ENCODE measurements at places on chromosomes 5 and 9. TPM values are rescaled to one million over a fixed set of nuclear protein-coding genes. Genes with fewer than 3 reads are reported as not detected.

AK3 gene
- 91.1 TPM for total RNA-seq

PTGR1 gene
- total RNA-seq: 46.3 TPM

TSLP gene
- total RNA-seq: 1.5 TPM

DNA sequence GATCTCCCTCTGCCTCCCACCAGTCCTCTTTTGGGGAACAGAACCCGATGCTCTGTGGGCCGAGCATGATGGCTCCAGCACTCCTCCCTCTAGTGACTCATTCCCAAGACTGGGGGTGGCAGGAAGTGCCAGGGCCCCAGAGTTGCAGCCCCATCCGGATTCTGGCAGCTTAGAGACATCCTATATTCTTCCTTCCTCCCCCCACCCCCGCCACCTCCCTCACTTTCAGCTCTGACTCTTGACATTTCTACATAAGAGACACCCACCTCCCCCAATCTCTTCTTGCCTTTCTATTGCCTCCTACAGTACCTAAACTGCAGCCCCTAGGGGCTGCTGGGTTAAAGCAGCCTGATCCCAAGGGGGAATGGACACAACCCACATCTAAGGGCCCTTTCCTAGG, 47.1 kb upstream of the MATR3 start:
- DNase-seq: peak; percentile 28

DNA sequence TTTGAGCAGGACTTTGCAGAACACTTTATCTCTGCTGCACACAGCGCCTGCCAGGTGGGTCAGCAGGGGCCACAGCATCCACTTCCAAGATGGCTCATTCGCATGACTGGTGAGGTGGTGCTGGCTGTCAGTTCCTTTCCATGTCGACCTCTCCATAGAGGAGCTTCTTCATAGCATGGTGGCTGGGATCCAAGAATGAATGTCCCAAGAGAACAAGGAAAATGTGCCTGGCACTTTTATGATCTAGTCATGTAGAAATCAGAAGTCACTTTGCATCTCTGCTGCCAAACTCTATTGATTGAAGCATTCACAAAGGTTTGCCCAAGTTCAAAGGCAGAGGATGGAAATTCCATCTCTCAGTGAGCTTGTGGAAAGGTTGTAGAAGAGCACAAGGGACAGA, 85.0 kb downstream of the GALNT10 start:
- DNase-seq: no peak

GRCh38 chr9:130239363-130239695, 26.2 kb upstream of the HMCN2 start:
- DNase-seq: no peak

GRCh38 chr5:59685793-59686192, 207.7 kb downstream of the PDE4D start:
- DNase-seq: no peak

DNA sequence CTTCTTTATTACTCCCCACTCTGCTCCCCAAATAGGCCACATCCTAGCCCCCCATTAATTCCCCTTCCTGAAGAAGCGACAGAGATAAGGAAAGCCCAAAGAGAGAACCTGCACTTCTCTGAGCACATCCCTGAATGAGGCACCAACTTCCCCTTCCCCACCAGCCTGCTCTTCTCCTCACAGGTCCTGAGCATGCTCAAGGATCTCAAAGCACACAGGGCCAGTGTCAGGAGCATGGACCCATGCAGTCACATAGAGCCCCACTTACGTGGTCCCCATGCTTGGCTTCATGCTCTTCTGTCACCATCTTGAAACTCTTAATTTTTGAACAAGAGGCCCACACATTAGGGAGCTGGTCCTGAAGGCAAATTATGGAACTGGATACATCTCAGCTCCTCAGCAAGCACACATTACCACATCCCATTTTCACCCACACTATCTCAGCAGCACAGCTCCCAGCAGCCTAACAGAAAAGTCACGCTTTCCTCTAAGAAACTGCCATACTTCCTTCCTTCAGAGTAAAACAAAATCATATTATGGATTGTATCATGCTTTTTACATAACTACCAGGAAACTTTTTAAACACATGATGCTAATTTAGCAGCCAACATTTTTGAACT, 99.8 kb downstream of the NFIB start:
- DNase-seq: no peak

DNA sequence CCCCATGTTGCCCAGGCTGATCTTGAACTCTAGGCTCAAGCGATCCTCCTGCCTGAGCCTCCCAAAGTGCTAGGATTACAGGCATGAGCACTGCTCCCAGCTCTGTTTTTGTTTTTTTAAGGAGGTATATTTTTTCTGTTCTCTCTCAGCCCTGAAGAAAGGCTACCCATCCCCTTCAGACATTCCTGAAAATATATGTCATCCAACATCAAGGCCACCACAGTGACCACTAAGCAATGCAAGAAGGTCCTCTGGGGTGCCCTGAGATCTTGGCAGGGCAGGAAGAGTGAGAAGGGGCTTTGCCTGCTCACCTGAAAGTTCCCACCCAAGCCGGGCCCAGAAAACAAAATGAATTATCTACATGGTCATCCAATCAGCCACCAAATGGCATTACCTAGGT, 47.8 kb upstream of the IL17B start:
- DNase-seq: no peak

DNA sequence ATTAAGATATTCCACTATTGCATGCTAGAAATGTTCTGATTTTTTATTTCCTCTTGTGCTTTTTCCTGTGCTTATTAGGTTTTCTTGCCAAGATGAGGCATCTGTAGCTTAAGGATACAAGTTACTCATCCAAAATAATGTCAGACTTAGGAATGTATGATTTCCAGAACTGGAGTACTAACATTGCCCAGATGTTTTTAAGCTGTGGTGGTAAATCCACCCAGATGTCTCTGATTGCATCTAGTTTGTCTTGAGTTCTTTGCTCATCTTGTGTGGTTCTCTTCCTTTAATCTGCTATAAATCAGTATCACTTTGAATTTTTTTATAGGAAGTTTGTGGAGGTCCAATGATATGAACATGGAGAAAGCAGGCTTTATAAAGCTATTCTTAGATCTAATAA, 337.5 kb upstream of the ZNF608 start:
- DNase-seq: no peak

DNA sequence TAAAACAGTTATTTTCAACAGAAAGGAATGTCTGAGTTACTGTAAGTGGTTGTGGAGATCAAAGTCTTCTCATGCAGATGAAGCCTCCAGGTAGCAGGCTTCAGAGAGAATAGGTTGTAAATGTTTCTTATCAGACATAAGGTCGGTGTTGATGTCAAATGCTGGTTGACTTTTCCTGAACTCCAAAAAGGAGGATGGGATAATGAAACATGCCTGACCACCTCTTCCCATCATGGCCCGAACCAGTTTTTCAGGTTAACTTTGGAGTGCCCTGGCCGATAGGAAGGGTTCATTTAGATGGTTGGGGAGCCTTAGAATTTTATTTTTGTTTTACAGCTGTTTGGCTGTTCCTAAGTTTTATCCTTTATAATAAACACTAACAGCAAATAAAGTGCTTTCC, 478.4 kb downstream of the ACTL7B start:
- DNase-seq: no peak
